ENCODE measurements at places on chromosomes 13 and 19. TPM values are rescaled to one million over a fixed set of nuclear protein-coding genes. Genes with fewer than 3 reads are reported as not detected.

DNA sequence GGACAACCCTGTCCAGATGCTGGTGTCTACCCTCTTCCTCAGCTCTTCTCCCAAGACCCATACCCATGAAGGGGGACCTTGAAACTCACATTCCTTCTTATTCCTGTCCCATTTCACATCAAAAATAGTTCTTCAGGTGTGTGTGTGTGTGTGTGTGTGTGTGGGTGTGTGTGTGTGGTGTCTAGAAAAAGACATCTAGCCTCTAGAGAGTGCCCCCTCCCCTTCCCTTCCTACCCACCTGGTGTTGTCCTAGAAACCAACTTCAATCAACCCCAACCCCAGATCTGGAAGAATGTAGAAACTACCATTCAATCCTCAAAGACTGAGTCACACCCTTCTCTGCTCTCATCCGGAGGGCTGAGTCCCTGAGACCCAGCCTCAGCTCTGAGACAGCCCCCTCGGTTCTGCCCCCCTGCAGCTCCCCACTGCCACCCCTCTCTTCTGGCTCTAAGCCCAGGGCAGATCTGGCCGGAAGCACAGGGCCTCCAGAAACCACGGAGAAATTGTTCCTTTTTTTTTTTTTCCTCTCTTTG, 3.5 kb downstream of the KCNN4 start:
- H3K4me1 ChIP-seq = peaks cover 4% of the 10 kb centered on the region
- H3K27ac ChIP-seq = no peak overlapping the region
- H3K36me3 ChIP-seq = no peaks in the 10 kb centered on the region

DNA sequence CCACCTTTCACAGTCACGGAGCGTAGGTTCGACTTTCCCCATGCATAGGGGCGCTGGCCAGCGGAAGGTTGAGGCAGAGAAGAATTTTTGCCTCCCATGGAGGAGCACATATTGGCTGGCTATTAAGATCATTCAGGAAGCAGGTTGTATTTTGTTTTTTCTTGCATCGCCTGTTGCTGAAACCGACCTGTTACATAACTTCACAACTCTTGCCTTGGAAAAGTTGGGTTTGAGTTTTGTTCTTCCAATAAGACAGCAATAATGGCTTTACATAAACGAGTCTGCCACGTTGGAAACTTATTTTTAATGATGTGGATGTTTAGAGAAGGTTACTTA, 1.4 kb downstream of the UPF1 start:
- H3K27me3 ChIP-seq = peaks cover 9% of the 10 kb centered on the region
- no peaks in the 10 kb centered on the region for H3K36me3 ChIP-seq
- H3K4me3 ChIP-seq = peak overlapping the region; percentile 89

The RASAL3 gene
- not detected for total RNA-seq

DNA sequence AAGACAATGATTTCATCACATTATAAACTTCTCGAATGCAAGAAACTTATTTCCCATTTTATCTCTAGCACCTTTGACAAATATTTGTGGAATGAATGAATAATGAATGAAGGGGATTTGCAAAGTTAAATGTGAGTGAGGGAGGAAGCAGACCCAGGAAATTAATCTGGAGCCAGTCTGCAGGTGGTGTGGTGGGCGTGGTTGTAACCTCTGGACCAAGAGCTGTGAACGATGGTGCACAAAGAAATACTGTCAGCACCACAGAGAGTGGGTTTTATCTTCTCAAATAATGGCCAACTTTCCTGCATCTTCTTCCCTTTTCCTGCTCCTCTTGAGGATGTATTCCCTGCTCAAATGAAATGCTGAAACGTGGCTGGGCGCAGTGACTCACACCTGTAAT, 11.0 kb upstream of the ZNF792 start:
- no peak overlapping the region for H3K4me3 ChIP-seq
- H3K27ac ChIP-seq = no peak overlapping the region
- no peaks in the 10 kb centered on the region for H3K4me1 ChIP-seq

The OPA3 gene
- 13.7 TPM for total RNA-seq

- H3K36me3 ChIP-seq = no peaks in the 10 kb centered on the region
- H3K27ac ChIP-seq = peak overlapping the region; percentile 57
Observed at GRCh38 chr13:110314516-110315245, 7.6 kb downstream of the COL4A2 start.

All from cardiac muscle cell (in vitro differentiated cells and primary cell).